ENCODE measurements at places on chromosomes 2 and 18. TPM values are rescaled to one million over a fixed set of nuclear protein-coding genes. Genes with fewer than 3 reads are reported as not detected.

- H3K4me3 ChIP-seq: no peak overlapping the region
- H3K27ac ChIP-seq: no peak overlapping the region
- DNase-seq: no peak
- H3K36me3 ChIP-seq: no peaks in the 10 kb centered on the region
These were observed 17.8 kb downstream of the RNF144A start for GRCh38 chr2:6934758-6935651.

RNF144A gene
- total RNA-seq: 67.4 TPM

DNA sequence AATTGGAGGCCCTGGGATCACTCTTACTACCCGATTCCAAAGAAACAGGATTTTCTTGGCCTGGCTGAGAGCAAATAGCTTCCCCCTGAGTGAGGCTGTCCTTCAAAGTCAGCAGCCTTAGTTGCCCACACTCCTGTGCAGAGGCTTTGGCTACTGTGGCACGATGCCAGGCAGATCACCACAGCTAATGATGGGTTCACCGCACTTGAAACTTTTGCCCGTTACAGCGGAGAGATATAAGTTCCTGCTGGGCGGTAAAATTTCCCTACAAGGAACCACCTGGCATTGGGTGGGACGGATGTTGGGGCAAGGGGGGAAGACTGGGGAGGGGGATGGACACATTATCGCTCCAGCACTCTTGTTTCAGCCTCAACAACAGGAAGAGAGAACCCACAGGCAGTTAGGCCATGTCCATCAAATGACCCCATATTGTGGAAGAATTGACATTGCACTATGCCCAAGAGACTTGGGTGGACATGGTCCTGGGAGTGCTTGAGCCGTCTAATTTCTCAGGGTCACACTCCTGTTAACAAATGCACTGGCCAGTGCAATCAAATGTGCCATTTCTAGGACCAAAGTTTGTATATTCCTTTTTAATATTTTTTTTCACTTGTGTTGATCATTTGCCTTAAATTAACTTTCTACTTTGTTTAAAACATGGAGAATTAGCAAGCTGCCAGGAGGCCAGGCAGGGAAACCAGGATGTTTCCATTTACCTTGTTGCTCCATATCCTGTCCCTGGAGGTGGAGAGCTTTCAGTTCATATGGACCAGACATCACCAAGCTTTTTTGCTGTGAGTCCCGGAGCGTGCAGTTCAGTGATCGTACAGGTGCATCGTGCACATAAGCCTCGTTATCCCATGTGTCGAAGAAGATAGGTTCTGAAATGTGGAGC, 4.4 kb downstream of the IL1B start:
- no peaks in the 10 kb centered on the region for H3K36me3 ChIP-seq
- H3K4me1 ChIP-seq: no peaks in the 10 kb centered on the region
- no peak for DNase-seq
- H3K27ac ChIP-seq: no peak overlapping the region
- H3K27me3 ChIP-seq: no peaks in the 10 kb centered on the region
- no peak overlapping the region for H3K4me3 ChIP-seq

DNA sequence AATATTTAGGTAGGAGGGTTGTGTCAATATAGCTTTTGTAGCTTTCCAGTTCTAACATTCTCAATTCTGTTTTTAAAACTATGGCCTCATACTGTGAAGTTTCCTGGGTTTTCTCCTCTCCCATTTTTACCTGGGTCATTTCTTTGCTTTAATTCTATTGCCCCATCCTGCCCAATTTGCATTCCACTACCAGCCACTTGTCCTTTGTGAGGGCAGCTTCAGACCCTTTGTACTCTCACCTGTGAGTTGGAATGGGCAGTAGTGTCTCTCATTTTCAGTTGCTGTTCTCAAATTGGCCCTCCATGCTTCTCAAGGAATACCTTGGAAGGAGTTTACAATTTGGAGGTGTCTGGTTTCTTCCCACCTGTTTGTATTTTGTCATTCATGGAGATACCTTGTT, 108.4 kb downstream of the CAMKMT start:
- H3K4me3 ChIP-seq: no peak overlapping the region
- no peaks in the 10 kb centered on the region for H3K4me1 ChIP-seq
- H3K36me3 ChIP-seq: no peaks in the 10 kb centered on the region
- no peaks in the 10 kb centered on the region for H3K27me3 ChIP-seq

IL1F10 gene
- total RNA-seq: not detected

ALPI gene
- not detected for total RNA-seq

GRCh38 chr2:70890469-70891065, 45.1 kb upstream of the ATP6V1B1 start:
- H3K4me1 ChIP-seq: no peaks in the 10 kb centered on the region
- no peak overlapping the region for H3K4me3 ChIP-seq
- no peaks in the 10 kb centered on the region for H3K36me3 ChIP-seq
- DNase-seq: no peak
